ENCODE measurements at places on chromosomes 6 and 20.

DNA sequence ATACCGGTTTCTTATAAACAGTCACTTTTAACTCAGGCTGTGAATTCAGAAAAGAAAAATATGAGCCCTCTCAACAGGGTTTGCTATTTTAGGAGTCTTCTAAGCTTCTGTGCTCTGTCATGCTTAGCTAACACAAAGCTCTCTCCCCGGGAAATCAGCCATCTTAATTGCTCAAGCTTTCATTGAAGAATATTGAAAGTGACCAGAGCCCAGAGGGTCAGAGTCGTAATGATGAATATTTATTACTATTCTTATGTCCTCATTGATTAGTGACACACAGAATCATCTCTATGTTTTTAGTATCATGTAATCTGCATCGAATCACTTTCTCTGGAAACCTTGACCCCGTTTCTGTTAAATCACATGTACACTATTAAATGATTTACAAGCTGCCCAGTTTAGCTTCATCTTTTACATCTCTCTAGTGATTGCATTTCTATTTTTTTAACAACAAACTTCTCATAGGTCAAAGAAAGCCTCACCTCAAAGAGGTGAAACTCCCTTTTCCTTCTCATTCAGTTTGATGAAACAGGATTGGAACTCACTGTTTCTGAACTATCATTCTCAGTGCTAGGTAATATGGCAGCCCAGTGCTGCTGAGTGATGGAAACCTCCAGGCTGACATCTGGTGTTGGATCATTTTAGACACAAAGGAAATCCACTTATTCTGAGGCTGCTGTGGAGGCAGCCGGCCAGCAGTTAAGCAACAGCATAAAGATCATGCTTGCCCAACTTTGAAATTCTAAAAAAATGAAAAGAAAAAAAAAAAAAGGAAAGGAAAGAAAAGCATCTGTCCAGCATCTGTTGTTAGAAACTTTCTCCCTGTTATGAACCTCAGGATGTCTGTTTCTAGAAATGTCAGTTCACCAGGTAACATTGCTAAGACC lies 96.3 kb downstream of the RFPL4B start:
- no peaks in the 10 kb centered on the region for H3K36me3 ChIP-seq
- no peak overlapping the region for H3K27ac ChIP-seq
- no peak for DNase-seq
- H3K27me3 ChIP-seq, result no peaks in the 10 kb centered on the region
- no peaks in the 10 kb centered on the region for H3K4me1 ChIP-seq

DNA sequence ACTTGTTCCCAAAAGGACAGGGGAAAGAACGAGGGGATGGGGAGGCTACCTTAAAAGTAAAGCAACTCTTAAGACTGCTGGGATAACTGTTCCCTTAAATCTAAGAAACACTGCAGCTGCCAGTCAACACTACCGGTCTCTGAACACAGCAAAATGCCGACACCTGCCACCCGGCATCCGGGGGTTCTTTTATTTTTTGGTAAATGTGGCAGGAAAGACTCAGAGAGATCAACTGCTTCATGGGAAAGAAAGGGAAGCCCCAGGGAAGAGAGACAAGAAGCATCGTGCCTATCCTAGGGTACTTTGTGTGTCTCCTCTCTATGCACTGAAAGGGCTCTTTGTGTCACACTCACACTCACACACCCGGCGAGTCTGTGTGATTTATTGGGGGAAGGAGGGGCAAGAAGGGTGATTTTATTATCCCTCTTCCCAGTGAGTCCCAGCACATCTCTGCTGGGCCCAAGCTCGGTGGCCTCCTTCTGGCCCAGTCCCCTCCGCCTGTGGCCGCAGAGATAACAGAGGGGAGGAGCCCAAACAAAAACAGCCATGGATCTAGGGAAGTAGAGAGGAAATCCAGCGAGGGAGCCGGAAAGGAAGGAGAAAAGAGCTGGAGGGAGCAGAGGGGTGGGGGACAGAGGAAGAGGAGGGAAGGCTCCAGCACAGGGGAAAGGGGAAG lies 1.4 kb downstream of the FYN start:
- peak; percentile 37 for DNase-seq
- peak overlapping the region; percentile 86 for H3K27ac ChIP-seq
- no peaks in the 10 kb centered on the region for H3K27me3 ChIP-seq
- no peaks in the 10 kb centered on the region for H3K36me3 ChIP-seq

DNA sequence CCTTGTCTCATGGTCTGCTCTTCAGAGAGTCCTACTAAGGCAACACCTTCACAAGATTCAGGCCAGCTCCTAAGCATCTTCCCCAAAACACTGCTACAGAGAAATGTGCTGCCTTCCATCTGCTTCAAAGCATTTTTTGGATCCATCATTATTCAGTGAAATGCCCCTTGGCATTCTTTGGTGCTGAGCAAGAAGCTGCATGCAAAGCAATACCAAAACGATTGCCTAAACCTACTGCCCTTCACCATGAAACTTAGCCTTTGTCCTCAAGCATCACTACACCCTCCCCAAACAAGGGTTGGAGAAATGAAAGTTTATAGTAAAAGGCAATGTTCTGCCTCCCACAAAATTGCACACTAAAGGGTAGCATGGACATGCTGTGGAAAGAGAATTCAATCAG lies 93.5 kb downstream of the SNAP25 start:
- H3K27me3 ChIP-seq, result no peaks in the 10 kb centered on the region
- H3K4me3 ChIP-seq, result no peak overlapping the region
- no peak overlapping the region for H3K27ac ChIP-seq
- no peak for DNase-seq
- H3K36me3 ChIP-seq, result no peaks in the 10 kb centered on the region

- no peak overlapping the region for H3K4me3 ChIP-seq
- H3K27ac ChIP-seq, result no peak overlapping the region
- no peaks in the 10 kb centered on the region for H3K4me1 ChIP-seq
Observed at GRCh38 chr6:1143655-1144054, 168.2 kb upstream of the FOXQ1 start.

- H3K4me1 ChIP-seq, result peaks cover 15% of the 10 kb centered on the region
- H3K27me3 ChIP-seq, result no peaks in the 10 kb centered on the region
- H3K27ac ChIP-seq, result no peak overlapping the region
- DNase-seq, result no peak
Observed at GRCh38 chr6:28978959-28979561, 26.1 kb downstream of the ZNF311 start.

- H3K4me3 ChIP-seq, result no peak overlapping the region
- H3K36me3 ChIP-seq, result no peaks in the 10 kb centered on the region
- H3K27ac ChIP-seq, result no peak overlapping the region
- H3K4me1 ChIP-seq, result peaks cover 12% of the 10 kb centered on the region
Observed at GRCh38 chr6:125834348-125834747, 43.6 kb downstream of the NCOA7 start.

DNA sequence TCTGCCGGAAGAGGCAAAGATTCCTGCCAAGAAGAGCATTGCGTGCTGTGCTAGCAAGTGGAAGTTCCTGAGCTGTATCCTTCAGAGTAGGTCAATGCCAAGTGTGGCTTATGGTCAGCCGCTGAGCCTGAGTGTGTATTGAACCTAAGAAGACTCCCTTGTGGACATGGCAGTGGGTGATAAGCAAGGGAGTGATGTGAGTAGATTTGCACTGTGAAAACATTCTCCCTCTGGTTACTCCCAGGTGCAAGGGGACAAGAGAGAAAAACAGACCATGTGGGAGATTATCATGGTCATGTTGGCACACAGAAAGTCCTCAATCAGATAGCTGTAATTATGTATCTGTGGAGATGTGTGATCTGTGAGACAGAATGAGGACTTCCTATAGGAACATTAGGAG lies 6.1 kb upstream of the TMEM74B start:
- H3K27me3 ChIP-seq, result no peaks in the 10 kb centered on the region
- no peaks in the 10 kb centered on the region for H3K4me1 ChIP-seq
- H3K4me3 ChIP-seq, result no peak overlapping the region
- no peak for DNase-seq
- H3K27ac ChIP-seq, result no peak overlapping the region

DNA sequence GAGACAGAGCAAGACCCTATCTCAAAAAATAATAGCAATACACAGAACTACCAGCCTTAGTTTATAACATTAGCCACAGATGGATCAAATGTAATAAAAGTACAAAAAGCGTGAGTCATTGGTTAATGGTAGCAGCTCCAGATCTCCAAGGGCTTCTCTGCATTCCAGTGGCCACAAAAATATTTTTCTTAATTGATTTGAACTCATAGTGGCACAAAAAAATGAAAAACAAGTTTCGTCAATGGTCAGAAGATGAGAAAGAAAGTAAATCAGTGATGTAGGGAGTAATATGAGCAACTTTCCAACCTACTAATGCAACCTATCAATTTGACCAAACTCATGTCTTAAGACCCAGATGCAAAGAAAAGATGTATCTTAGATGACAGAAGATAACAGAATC lies 79.6 kb downstream of the CEP57L1 start:
- no peaks in the 10 kb centered on the region for H3K4me1 ChIP-seq
- no peak overlapping the region for H3K27ac ChIP-seq
- DNase-seq, result no peak
- H3K36me3 ChIP-seq, result no peaks in the 10 kb centered on the region

- no peaks in the 10 kb centered on the region for H3K27me3 ChIP-seq
- H3K4me1 ChIP-seq, result no peaks in the 10 kb centered on the region
- DNase-seq, result no peak
- H3K27ac ChIP-seq, result no peak overlapping the region
- H3K36me3 ChIP-seq, result no peaks in the 10 kb centered on the region
Observed at GRCh38 chr6:143225929-143226328, 165.2 kb downstream of the AIG1 start.

GRCh38 chr6:27642744-27643456 lies 170.0 kb upstream of the ZNF184 start:
- no peak for DNase-seq
- no peak overlapping the region for H3K4me3 ChIP-seq
- no peaks in the 10 kb centered on the region for H3K36me3 ChIP-seq
- H3K4me1 ChIP-seq, result no peaks in the 10 kb centered on the region

GRCh38 chr6:74782346-74782745 lies 423.5 kb downstream of the COL12A1 start:
- no peak overlapping the region for H3K27ac ChIP-seq
- H3K36me3 ChIP-seq, result no peaks in the 10 kb centered on the region
- no peaks in the 10 kb centered on the region for H3K4me1 ChIP-seq

- H3K4me1 ChIP-seq, result no peaks in the 10 kb centered on the region
- H3K36me3 ChIP-seq, result no peaks in the 10 kb centered on the region
Observed at GRCh38 chr6:169539176-169539897, 162.5 kb downstream of the WDR27 start.

DNA sequence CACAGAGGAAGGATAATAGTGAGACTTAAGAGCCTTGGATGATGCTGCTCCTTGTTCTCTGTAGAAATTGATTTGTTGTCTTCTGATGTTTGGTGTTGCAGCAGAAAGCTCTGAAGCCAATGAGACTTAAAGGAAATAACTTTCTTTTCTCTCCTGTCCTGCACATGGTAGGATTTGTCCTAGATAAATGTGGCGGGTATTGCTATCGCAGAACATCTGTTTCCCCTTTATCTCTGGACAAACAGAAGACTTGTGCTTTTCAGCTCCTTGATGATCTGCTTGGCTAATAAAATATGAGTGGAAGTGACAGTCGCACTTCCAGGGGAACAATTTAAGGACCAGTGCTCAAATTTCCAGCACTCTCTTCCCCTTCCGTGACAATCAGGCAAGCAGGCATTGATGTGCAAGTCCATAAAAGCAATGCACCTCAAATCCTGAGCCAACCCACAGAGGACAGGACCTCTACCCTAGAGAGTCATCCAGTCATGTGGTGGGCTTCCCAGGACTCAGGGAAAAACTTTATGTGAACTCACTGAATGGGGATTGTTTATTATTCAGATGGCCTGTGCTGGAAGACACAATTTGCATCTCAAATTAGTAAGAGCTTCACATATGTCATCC lies 9.9 kb upstream of the NCR2 start:
- H3K4me3 ChIP-seq, result no peak overlapping the region
- no peak overlapping the region for H3K27ac ChIP-seq
- H3K27me3 ChIP-seq, result no peaks in the 10 kb centered on the region
- H3K36me3 ChIP-seq, result no peaks in the 10 kb centered on the region
- no peaks in the 10 kb centered on the region for H3K4me1 ChIP-seq
- DNase-seq, result no peak

DNA sequence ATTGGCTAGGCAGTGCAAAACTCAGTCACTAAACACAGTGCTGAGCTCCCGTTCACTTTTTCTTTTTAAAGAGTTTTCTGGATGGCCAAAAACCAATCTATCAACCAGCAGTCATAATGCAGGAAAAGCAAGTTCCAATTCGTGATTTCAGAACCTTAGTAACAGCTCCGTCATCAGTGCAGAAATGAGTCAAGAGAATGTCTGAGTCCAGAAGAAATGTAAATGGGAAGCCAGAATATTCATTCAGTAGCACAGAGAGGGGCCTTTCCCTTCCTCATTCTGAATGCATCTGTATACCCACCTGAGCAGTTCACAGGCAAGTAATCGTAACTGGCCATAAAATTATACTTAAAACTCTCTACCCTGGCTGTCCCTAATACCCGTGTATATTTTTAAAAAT lies 20.4 kb downstream of the HUS1B start:
- H3K36me3 ChIP-seq, result no peaks in the 10 kb centered on the region
- no peak overlapping the region for H3K27ac ChIP-seq
- no peak for DNase-seq
- no peaks in the 10 kb centered on the region for H3K27me3 ChIP-seq
- no peaks in the 10 kb centered on the region for H3K4me1 ChIP-seq

GRCh38 chr6:6026513-6027205 lies 19.9 kb upstream of the NRN1 start:
- no peak overlapping the region for H3K4me3 ChIP-seq
- H3K27ac ChIP-seq, result no peak overlapping the region
- H3K36me3 ChIP-seq, result no peaks in the 10 kb centered on the region

DNA sequence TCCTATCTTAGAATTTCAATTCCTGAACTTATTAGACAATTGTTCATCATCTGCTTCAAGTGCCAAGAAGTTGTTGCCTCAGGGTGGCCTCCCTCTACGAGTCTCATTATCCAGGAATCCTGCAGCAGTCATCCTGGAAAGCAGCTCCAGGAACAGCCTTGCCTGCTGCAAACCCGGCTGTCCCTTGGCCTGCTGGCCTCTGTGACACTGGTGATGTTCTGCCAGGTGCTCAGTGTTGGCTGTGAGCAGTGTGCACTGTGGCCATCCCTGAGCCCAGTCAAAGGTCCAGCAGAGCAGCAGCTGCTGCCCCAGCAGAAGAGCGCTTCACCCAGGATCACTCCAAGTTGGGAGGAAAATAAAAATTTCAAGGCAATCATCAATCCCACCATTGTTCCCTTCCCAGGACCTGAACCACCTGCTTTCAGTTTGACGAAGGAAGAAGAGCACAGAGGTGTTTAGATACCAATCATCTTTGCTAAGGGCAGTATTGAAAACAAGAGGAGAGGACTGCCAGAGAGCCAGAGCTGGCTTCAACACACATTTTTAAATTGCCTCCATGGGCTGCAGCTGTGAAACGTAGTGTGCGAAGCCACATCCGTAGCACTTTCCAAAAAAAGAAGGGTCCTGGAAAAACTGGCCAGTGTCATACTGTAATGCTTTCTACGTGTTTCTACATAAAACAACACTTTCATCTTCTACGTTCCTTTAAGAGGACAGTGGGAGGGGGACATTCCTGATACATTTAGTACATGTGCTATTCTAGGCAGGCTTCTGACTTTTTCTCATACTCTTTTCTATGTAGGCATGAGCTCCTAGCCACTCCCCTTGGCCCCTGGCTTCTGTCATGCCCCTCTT lies 7.2 kb upstream of the FAM50B start:
- DNase-seq, result no peak
- no peak overlapping the region for H3K27ac ChIP-seq
- no peaks in the 10 kb centered on the region for H3K36me3 ChIP-seq
- H3K4me3 ChIP-seq, result no peak overlapping the region
